ENCODE measurements at places on chromosomes 1 and 21.

- DNase-seq = no peak
Measured at GRCh38 chr1:95033843-95034242, 38.9 kb downstream of the ALG14 start.

DNA sequence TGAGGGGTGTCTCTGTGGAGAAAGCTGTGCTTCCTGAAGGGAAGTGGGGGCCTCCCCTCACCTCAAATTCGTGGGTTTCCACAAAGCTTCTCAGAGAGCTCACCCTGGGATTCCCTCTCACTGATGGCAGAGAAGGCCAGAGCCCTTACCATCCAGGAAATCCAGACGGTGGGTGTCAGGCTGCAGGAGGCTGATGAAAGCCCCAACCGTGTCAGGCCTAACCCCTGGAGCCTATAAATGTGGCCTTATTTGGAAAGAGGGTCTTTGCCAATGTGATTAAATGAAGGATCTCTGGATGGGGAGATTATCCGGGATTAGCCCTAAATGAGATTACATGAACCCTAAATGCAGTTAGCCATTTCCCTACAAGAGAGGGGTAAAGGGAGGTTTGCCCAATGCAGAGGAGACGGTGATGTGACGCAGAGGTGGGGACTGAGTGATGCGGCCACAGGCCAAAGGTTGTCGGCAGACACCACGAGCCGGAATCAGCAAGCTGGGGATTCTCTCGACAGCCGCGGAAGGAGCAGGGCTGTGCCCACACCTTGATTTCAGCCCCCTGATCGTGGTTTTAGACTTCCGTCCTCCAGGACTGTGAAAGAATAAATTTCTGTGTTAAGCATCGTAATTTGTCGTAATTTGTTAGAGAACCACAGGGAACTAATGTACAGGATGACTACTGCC lies 82.6 kb downstream of the TOMM20 start:
- DNase-seq = no peak

GRCh38 chr21:41926117-41926806 lies 27.6 kb downstream of the C2CD2 start:
- no peak for DNase-seq

DNA sequence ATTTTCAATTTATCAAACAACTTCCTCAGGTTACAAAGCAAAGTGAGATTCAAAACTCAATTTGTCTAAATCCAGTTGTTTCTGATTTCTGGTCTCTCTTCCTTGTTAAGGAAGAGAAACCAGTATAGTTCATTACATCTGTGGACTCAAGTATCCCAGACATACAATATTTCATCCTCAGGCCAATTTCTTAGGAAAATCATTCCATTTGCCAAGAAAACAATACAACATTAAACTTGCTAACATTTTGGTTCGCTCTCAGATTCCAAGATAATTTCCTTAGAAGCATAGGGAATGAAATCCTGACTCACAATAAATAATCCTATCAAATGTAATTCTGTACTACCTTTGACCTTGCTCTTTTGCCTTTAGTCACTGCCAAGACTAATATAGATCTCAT lies 11.2 kb upstream of the TTLL7 start:
- DNase-seq = no peak

- DNase-seq = no peak
Measured at GRCh38 chr1:44587796-44588460, 86.4 kb downstream of the TMEM53 start.

GRCh38 chr1:112508278-112509004 lies at the start of gene WNT2B:
WNT2B (plus strand) TSS chr1:112508965; CDS start chr1:112509263, 298 bp downstream.
- DNase-seq = no peak

- no peak for DNase-seq
Measured at GRCh38 chr1:90579212-90579802, 137.8 kb downstream of the BARHL2 start.

GRCh38 chr1:19087737-19088594 lies 122.1 kb downstream of the UBR4 start:
- no peak for DNase-seq

DNA sequence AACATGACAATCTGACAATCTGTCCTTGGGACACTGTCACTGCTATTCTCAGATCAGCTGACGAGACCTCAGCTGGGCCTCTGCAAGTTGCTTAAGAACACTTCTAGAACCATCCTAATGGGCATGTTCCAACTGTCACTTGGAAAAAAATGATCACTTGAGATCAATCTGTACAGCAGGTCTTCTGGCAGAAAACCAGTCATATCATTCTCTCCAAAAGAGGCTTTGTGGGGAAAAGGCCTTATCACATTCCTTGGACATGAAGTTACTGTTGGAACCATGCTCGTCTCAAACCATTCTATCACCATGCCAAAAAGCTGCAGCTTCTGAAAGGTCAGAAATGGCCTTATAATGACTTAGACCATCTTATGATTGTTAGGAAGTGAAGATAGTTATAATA lies 744.2 kb downstream of the USP25 start:
- no peak for DNase-seq

- no peak for DNase-seq
Measured at GRCh38 chr21:14616380-14617039, 70.4 kb upstream of the SAMSN1 start.

DNA sequence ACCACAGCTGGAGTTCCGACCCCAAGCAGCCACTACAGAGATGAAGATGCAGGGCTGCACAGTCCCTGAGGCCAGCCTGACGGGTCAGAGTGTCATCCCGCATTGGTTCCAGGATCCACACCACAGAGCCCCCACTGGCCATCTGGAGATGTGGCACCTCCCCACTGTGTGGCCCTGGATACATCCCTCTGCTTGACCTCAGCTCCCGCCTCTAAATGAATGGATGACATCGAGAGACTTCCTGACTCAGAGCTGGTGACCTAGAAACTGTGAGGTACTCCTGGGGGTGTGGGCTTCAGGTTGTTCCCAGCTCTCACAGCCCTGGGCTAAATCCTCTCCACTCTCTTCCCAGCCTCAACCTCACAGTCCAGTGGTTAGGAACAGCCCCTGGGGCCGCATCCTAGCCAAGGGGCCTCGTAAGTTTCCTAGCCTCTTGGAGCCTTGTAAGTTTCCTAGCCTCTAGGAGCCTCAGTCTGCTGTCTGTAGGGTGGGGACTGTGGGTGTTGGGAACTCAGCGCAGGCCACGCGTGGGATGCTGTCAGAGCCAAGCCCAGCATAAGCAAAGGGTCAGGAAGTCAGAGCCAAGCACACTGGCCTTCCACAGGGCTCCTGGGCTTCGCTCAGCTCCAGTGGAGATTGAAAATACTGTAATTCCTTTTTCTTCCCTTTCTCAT lies 87.5 kb upstream of the RUNX3 start:
- no peak for DNase-seq

- DNase-seq = no peak
Measured at GRCh38 chr21:40011371-40011770, 144.1 kb downstream of the PCP4 start.

DNA sequence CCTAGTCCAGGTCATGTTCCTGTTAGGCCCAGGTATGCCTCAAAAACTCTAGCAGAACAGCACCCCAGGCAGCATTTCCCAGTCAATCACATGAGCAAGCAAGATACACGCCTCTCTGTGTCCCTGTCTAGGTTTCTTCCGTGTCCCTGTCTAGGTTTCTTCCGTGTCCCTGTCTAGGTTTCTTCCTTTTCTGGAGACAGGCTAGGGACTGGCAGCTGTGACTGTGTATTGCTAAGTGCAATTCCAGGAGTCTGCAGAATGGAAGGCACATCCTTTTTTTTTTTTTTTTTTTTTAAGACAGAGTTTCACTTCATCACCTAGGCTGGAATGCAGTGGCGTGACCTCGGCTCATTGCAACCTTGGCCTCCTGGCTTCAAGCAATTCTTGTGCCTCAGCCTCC lies 77.6 kb downstream of the SETD4 start:
- no peak for DNase-seq

GRCh38 chr1:241457421-241457820 lies 62.1 kb downstream of the FH start:
- no peak for DNase-seq
